ENCODE measurements at places on chromosomes 4 and X.

DNA sequence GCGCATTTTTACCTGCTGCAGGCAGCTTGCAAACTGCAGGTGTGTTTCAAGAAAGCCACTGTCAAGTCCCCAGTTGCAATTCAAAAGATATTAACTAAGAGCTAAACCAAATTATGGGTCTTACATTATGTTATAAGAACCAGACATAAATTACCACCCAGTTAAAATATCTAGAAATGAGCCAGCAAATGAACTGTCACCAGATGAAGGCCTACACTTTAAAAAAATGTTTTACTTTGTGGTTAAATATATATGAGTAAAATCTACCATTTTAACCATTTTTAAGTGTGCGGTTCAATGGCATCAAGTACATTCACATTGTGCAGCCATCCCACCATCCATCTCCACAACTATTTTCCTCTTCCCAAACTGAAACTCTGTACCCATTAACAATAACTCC is 32.0 kb upstream of the TMEM131L start:
- DNase-seq: no peak

GRCh38 chr4:30825008-30825770 is 105.0 kb downstream of the PCDH7 start:
- no peak for DNase-seq

DNA sequence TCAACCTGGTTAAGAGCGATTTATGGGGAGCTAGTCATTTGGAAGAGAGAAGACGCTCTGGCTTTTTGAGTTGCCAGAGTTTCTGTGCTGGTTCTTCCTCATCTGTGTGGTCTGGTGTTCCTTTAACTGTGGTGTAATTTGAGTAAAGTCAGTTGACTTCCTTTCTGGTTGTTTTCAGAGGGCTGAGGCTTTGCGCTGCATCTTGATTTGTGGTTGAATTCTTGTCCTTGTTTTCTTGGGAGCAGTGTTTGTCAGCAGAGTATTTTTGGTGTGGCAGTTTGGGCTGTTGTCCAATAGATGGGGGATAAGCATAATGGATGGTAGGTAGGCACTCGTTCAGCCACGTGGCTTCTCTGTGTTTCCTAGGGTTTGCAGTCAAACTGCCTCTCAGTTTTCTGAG is 2143.2 kb upstream of the TENM3 start:
- DNase-seq: no peak

- DNase-seq: peak; percentile 2
Measured at GRCh38 chrX:110852180-110852579, 56.6 kb upstream of the CHRDL1 start.

DNA sequence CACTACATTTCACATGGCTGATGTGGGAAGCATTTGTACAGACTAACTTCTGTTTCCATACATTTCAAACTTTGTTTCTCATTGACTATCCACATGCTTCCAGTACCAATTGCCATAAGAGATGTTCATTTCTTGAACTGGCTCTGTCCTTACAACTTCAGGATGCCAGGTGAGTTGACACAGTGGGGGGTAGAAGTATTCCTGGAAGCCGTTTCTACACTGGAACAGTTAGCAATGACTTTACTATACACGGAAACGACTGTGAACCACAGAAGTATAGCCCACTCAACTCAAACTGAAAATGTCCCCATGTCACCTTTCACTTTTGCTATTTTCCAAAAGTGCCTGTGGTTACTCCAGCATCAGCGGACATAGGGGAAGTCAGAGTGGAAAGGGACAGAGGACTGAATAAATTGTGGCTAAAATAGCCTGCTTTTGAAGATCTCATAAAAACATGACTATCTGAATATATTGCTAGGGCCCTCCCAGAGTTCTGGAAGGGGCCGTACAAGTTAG is 38.0 kb upstream of the DSPP start:
- no peak for DNase-seq

DNA sequence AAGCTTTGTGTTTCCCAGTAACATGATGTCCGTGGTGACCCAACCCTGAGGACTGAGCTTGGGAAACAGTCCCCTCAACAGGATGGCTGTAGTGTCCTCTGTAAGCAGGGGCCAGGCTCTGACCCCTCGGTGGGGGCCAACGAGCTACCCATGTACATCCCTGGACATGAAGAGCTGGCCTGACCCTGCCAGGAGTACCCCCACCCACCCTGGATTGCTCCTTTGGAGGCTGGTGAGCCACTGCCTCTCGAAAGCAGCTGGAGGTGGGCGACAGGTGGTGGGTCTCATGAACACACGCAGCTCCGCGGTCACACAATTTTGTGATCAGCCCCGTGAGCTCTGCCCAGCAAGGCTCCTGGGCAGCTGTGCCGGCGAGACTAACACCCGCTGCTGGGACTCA is 33.5 kb downstream of the NSG1 start:
- no peak for DNase-seq
